Activated naive CD4-positive, alpha-beta T cell treated with anti-CD3 and anti-CD28 coated beads for 36 hours (primary cell): ENCODE measurements at places on chromosomes 3 and 15. TPM values are rescaled to one million over a fixed set of nuclear protein-coding genes. Genes with fewer than 3 reads are reported as not detected.

CCDC13 gene
- 0.31 TPM for total RNA-seq

CIAO2A gene
- 105 TPM for total RNA-seq

ASTE1 gene
- total RNA-seq = 11.2 TPM

TMEM202 gene
- total RNA-seq = not detected

STRC gene
- total RNA-seq = 0.77 TPM

ARHGEF26 gene
- total RNA-seq = 0.45 TPM
